ENCODE measurements at places on chromosomes 11 and 22.

GRCh38 chr22:49972163-49973017 is 11.8 kb downstream of the PIM3 start:
- no peak for DNase-seq

DNA sequence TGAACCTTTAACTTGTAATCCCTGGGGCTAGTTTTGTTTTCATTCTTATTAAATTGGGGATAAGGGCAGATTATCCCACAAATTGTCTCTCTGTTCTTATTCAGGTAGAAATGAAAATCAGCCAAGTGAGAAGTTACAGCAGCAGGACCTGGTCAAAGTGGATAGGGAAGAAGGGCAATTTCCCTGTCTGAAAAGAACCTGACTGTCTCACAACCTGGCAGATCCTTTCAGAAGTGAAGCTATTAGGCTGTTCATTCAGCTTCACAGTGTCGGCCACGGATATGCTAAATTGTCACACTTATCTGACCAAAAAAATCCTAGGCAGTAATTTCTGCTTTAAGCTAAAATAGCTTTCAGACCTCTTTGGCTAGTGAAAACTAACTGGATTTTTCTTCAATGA is 712.6 kb upstream of the ANO5 start:
- no peak for DNase-seq

DNA sequence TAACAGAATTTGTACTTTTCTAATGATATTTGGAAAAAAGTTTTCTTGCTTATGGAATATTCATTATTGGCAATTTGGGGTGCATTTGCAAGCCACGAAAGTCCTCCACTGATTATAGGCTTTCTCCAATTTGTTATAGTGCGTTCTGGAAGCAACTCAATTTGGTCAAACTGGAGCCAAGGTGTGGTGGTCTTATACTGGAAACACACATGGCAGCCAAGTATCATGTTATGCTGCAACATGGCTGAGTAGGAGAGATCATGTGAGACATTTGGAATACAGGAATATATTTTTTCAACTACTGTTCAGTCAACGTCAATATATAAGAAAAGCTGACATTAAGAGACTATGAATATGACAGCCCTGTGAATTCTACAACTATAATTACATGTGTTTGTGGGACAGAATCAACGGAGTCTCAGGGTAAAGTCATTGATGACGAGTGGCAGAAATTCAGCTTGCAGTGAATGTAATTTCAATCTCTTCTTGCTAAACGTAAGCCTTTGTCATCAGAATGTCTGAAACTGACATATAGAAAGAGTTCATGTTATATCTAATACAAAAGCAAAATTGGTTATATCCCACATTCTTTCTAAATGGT is 83.8 kb upstream of the FIBIN start:
- DNase-seq = no peak

DNA sequence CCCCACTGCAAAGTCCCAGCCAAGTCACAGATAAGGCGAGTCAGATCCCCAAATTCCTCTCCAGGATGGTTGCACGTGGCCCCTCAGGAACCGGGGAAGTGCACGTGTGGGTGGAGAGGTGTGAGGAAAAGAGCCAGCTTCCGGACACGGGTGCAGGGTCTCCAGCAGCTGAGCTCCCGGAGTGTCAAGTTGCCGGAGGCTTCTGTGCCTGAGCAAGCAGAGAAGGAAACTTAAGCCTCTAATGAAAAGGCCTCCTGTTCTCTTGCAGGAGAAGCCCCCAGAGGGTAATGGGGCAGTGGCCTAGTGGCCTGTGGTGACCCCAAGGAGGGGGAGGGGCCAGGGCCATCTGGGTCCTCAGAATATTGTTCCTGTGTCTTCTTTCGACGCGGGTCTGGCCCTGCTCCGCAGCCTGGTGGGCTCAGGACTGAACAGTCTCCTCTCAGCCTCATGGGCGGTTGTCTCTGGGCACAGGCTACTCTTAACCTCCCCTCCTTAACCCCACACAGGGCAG is 147.9 kb downstream of the FEZ1 start:
- DNase-seq = no peak

GRCh38 chr11:16347928-16348685 is 8.2 kb downstream of the SOX6 start:
- no peak for DNase-seq

DNA sequence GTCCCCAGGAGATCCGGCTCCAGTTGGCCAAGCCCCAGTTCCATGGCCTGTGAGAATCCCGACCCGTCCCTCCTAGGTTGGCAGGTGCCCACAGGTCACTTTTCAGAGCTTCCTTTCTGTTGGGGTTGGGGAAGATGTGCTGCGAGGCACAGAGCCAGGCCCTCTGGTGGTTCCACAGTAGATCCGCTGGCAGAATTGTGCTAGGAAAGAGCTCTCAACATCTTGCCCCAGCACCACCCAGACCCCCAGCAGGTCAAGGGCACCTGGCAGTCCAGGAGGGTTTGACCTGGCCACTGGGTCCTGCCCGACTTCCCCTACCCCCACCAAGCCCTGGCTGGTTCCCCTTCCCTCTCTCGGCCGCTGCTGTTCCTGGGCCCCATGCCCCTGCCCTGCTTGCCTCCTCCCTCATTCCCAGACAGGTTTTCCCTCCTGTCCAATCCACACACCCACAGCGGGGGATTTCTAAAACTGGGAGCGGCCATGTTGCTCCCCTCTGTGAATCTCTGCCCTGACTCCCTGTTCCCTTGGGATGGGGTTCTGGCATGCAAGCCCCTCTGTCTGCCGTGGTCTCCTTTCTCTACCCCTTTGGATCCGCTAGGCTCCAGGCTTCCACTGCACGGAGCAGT is 26.2 kb upstream of the GCAT start:
- DNase-seq = no peak

- no peak for DNase-seq
Measured at GRCh38 chr11:34055218-34056000, 3.9 kb downstream of the CAPRIN1 start.

- DNase-seq = no peak
Measured at GRCh38 chr11:133697161-133697560, 148.2 kb downstream of the SPATA19 start.

DNA sequence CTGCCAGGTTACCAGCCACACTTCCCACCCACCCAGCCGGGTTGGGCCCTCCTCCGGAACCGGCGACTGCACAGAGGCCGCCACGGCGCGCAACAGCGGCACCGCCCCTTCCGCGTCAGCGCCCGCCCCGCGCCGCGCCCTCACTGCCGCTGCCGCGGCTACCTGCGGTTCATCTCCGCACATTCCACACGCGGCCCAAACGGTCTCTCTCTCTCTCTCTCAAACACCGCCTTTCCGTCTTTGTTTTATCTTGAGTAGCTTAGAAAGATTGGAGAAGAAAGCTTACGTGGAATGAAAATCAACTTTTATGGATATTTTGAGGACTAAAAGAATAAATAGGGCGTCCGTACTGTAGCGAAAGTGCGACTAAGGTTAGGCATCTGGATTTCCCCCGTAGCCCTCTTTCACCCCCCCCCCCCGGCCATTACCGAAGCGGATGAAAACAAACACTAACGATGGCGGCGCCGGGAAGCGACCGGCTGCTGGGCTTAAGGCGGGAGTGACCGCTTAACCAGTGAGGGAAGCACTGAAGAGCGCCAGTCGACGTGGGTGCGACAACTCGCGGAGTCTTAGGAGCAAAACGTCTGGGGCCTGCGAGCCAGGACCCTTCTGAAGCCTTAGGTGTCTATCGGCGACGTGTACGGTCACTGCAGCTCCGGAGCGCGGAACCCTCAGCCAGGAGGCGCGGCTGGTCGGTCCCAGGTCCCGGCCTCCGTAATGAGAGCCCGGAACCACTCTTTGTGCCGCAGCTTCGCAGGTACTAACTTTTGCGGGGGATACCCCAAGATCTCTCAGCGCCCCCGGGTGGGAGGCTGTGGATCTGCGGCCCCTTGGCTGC is at the start of the genes ATG13 and HARBI1:
ATG13 (plus strand) TSS at position 420 of the 838 bp plus-strand sequence. CDS start 26,739 bp downstream, outside the sequence.
HARBI1 (minus strand) TSS at position 94 of the 838 bp plus-strand sequence. CDS start 990 bp downstream, outside the sequence.
- DNase-seq = peak; percentile 93

DNA sequence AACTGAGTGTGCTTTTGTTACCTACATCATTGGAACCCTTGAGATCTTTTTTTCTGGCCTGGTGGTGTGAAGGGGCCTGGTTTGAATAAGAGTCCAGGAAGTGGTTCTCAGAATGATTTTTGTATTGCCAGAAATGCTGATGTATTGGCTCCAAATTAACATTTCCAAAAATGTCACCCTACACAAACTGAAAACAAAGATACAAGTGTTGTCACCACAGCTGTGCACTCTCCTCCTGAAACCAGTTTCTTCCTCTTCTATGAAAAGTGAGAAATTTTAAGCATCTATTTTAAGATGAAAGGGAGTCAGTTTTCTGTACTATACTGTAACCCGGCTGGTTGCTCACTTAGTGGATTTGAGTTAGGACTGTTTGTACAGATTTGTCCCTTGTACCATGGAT is 218.8 kb downstream of the PGR start:
- DNase-seq = no peak

DNA sequence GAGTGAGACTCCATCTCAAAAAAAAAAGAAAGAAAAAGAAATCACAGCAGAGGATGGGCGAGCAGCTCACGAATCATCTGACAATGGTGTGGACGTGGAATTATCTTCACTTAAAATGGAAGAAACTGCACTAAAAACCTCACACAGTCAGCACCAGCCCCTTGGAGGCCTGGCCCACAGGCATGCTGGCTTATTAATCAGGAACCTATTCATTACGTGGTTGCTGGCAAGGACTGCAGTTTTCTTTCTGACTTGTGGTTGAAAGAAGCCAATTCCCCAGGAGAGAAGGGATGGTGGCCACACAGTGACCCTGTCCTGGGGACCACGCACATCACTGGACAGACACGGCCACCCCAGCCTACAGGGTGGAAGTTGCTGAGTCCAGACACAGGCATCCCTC is 401.1 kb downstream of the CTTN start:
- no peak for DNase-seq

DNA sequence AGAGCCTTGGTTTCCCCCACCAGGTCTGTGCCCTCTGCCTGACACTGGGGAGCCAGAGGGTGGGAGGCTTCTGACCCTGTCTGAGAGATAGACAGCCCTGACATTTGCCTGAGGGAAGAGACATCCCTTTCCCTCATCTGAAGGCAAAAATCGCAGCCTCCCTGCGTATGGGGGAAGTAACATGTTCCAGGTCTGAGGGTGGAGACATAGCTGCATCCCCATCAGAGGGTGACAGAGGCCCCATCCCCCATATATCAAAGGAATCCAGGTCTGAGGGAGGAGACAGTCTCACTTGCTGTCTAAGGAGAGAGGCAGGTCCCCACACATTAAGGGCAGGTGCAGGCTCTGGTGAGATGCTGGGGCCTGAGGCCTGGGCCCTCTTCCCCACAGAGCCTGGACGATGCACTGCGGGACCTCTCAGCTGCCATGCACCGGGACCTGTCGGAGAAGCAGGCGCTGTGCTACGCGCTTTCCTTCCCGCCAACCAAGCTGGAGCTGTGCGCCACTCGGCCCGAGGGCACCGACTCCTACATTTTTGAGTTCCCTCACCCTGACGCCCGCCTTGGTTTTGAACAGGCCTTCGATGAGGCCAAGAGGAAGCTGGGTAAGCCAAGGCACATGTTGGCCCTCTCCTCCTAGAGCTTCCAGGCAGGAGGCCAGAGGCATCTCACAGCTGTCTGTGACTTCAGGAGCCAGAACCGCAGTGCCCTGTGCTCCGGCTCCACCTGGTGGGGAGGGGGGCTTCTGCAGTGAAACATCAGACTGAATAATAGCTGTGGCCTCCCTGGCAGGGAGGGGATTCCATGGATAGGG is 16.1 kb upstream of the RELT start:
- DNase-seq = peak; percentile 27

DNA sequence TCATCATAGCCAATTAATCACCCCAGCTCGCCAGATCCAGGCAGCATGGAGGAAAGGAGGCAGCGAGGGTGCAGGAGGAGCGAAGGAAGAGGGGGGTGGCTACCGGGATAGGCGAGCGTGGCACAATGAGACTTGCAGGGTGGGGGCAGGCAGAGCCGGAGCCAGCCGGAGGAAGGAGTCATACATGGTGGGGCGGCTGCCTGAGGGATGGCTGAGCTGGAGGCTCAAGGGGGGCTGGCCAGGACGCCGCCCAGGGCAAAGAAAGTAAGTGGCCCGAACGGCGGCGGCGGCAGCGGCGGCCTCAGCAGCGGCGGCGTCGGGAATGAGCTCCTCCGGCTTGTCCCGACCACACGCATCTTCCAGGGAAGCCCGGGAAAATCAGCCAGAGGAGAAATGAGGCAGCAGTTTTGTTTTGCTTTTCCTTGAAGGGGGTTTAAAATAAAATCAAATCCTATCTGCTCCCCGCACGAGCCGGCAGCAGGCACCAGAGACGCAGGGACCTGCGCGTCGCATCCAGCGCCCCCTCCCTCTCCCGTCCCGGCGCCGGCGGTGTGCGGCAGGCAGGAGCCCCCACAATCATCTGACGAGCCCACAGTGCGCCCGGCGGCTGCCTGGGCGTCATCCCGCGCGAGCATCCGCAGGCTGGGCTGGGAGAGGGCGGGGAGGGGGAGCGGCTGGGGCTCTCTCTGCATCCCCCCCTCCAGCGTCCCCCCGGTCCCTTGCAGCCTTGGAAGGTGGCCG is 263.6 kb downstream of the CTTN start:
- no peak for DNase-seq

DNA sequence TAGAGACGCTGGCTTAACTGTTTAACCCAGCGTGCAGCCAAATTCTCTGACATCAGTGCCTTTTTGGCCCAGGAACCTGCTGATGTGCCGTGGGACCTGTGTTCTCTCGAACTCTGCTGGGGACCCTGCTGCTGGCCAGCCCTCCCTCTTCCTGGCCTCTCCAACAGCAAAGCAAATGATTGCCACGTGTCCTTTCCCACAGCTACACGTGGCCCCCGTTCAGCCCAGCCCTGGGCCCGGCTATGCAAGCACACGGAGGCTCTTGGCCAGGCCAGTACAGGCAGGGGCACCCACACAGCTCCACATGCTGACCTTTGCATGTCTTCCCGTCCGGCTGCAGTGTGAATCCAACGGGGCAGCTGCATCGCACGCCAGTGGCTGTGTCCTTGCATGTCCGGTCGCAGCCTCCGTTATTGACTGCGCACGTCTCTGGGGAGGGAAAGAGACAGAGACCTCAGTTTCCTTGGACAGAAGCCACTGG is 51.6 kb upstream of the TTLL12 start:
- no peak for DNase-seq

DNA sequence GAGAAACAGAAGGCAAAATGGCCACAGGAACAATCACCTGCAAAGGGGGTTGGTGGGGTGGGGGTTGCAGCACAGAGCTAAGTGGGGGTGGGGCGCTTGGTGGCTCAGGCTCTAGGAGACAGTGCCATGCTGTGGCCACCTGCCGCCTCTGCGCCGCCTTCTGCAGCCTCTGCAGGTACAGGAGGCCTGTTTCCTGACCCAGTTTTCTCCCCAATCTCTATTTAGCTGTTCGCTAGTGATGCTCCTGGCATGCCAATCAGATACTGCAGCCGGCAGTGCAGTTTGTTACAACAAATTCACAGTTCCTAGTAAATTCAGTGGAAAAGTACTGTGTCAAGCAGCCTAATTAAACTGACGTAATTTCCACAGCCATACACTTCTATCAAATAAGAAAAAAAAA is 106.4 kb downstream of the SERGEF start:
- no peak for DNase-seq

GRCh38 chr11:16935518-16936302 is 78.5 kb downstream of the PLEKHA7 start:
- peak; percentile 37 for DNase-seq

- no peak for DNase-seq
Measured at GRCh38 chr11:109236696-109237095, 185.3 kb upstream of the C11orf87 start.
